ENCODE measurements at places on chromosomes 3 and 15. TPM values are rescaled to one million over a fixed set of nuclear protein-coding genes. Genes with fewer than 3 reads are reported as not detected.

- DNase-seq, result no peak
These were observed 89.3 kb downstream of the RASA2 start for GRCh38 chr3:141575879-141576743.

- no peak for DNase-seq
These were observed 84.1 kb upstream of the HACD2 start for GRCh38 chr3:123668906-123669305.

Gene IL16
- total RNA-seq, result 2.1 TPM

DNA sequence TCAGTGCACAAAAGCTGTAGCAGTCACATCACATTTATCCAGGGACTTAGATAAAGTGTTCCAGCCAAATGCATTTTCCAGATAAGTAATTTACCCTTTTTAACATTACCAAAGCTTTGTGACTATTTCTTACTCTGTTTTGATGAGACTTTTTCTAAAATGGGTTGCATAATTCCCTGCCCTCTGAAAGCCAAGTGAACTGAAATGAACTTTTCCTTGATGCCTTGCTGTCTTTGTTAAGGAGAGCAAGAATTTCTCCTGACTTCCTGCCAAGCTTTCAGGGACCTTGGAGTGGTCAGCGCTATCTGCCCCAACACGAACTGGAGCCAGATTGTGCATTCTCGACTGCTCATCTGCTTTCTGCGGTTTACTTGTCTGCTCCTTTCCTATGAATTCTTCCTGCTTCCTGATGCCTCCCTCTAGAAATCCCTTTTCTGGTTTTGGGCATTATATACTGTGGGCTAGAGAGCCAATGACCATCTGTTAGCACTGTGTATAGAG, 34.8 kb downstream of the EIF4E3 start:
- DNase-seq, result no peak

- DNase-seq, result no peak
These were observed 31.1 kb upstream of the NR2E3 start for GRCh38 chr15:71779073-71779797.

GRCh38 chr3:30349507-30349906, 256.9 kb upstream of the TGFBR2 start:
- DNase-seq, result no peak

Gene WDR76
- total RNA-seq, result 3.2 TPM

Data from left colon (tissue), 2 donors.